ENCODE measurements at places on chromosomes 2 and 18. TPM values are rescaled to one million over a fixed set of nuclear protein-coding genes. Genes with fewer than 3 reads are reported as not detected.

The MATN3 gene
- polyA plus RNA-seq: 3.0 TPM

DNA sequence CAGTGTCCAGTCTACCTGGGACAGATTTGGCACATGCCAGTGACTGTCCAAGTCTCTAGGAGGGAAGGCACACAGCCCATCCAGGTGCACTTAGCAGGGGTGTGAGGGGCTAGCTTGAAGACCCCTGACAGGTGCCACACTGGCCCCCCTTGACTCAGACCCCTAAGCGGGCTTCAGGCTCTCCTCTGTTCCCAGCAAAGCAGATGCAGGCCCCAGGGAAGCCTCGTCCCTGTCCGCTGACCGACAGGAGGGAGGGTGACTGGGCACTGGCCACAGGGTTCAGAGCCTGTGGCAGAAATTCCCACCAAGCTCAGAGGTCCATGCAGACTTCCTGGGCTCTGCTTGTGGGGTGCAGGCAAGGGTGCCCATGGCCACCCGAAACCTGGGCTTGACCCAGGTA, 239.8 kb upstream of the MYT1L start:
- DNase-seq: no peak

GRCh38 chr2:212730994-212731393, 192.4 kb upstream of the ERBB4 start:
- DNase-seq: no peak

- DNase-seq: no peak
These were observed 200.4 kb downstream of the TSN start for GRCh38 chr2:121955872-121956271.

GRCh38 chr18:65990944-65991708, 240.3 kb downstream of the CDH7 start:
- no peak for DNase-seq

- DNase-seq: peak; percentile 42
These were observed 32.1 kb upstream of the ZNF638 start for GRCh38 chr2:71299507-71299906.

GRCh38 chr18:78739882-78740677, 239.5 kb upstream of the SALL3 start:
- DNase-seq: no peak

GRCh38 chr18:9993521-9994025, 79.8 kb downstream of the VAPA start:
- DNase-seq: peak; percentile 61

The GTF2A1L gene
- 1.1 TPM for polyA plus RNA-seq

The TUBA4B gene
- 0.89 TPM for polyA plus RNA-seq

DNA sequence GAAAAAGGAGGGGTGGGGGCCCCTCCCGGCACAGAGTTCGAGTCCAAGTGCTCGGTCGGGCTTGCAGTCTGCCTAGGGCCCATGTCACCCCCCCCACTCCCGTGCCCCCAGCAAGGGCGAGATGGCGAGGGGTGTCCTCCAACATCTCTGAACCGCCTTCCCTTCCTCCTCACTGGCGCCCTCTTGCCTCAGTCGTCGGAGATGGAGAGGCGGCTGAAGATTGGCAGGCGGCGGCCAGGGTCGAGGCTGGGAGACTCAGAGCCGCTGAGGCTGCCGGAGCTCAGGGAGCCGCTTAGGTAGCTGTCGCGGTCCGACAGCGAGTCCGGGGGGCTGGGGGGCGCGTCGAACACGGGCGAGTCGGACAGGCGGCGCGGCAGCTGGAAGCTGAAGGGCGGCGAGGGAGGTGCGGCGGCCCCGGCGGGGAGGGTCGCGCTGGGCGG, 2.3 kb downstream of the ZFP36L2 start:
- DNase-seq: peak; percentile 74

The IL36A gene
- not detected for polyA plus RNA-seq

DNA sequence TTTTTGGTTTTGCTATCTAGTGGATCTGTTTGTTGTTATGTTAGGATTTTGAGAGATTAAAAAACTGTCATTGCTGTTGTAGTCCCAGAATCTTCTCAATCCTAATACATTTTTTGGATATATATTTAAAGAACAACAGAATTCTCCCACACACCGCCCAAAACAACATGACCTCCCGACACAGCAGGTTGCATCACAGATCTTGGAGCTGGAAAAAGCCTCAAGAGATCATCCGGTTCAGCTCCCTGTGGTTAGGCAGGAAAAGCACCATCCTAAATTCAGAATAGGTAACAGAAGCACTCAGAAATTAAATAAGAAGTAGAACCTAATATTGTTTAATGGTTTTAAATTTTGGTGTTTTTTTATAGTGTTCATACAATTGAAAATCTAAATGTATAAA, 251.4 kb upstream of the STON1 start:
- DNase-seq: no peak
